ENCODE measurements at places on chromosomes 3 and 15.

- DNase-seq: no peak
These were observed 20.9 kb downstream of the PDE8A start for GRCh38 chr15:85002517-85002916.

DNA sequence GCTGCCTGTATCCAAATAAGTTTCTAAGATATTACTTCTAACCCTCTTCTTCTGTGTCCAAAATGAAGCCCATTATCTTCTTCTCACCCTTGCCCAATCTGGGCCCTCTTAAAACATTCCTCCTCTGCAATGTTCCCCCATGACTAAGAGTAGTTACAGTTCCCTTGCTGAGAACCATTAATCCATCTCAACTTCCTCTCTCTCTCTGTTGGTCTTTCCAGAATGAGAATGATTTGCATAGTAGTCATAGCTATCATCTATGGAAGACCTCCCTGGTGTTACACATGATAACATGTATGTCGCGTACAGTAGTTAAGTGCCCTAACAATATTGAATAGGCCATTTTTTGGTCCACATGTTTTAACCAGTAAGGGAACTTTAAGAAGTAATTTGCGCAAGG, 177.9 kb downstream of the ANXA2 start:
- no peak for DNase-seq

DNA sequence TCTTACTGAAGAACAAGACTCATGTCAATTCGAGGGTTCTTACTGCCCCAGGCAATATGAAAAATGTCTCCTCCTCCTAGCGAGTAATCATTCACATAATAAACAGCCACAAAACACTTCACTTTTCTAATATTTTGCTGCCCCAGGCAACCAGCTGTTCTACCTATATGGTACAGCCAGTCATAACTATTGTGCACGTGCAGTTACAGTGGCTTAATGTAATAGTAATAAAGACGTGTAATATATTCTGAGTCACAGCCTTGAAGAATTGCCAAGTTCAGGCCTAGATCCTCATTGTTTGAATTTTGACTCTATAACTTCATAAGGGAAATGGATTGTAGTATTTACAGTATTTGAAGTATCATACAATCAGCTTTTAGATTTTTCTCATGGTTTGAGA, 1250.0 kb upstream of the GBE1 start:
- no peak for DNase-seq

GRCh38 chr15:48076454-48076853, 44.3 kb upstream of the SLC24A5 start:
- peak; percentile 45 for DNase-seq

GRCh38 chr15:85757939-85758654, 36.6 kb downstream of the KLHL25 start:
- no peak for DNase-seq

DNA sequence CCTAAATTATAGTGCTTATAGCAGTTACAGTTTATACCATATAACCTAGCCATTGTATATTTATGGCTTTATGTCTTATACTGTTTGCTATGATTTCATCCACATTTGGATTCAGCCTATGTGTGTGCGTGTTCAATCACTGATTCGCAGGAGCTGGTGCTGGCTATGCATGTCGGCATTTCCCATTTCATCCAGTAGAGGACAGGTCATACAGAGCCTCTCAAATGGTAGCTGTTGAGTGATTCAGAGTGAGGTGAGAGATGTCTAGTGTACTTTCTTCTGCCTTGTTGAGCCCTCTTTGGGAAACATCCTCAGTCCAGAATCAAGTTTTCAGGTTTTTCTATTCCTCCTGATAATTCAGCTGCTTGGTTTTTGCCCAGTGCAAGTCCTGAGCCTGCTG, 76.1 kb downstream of the FRMD4B start:
- no peak for DNase-seq

DNA sequence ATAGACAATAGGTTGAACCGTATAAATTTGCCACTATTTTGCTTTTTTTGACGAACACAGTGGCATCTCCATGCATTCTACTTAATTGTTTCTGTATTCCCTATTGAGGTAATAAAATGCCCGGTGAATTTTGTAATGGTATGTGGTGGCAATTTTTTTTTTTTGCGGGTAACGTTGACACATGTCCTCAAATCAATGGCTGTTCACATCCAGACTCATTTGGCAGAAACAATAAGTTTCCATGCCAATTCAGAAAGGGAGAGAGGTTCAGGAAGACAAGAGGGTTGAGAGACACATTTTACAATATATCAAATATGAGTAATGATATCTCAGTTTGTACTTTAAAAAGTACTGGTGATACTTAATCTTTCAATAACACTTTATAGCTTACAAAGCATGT, 463.9 kb downstream of the WDR72 start:
- no peak for DNase-seq

DNA sequence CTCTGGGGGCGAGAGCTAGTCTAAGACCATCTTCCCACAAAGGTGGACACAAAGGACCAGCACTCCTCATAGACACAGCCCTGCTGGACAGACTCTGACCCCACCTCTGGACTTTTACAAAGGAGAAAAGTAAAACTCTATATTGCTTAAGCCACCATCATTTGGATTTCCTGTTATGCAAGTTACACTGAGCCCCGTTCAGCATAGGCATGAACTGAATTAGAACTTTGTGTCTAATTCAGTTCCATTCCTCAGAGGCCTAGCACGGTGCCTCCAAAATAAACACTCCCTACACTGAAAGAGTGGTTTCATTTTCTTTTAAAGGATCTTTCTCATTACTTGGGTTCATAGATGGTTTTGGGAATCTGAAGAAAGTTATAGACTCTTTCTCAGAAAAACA, 79.2 kb upstream of the OCA2 start:
- no peak for DNase-seq

GRCh38 chr3:13264468-13264795, 155.7 kb downstream of the NUP210 start:
- DNase-seq: no peak

- peak; percentile 67 for DNase-seq
These were observed 44.4 kb downstream of the FLNB start for GRCh38 chr3:58052373-58053273.

GRCh38 chr15:74252721-74253120, 16.6 kb downstream of the CCDC33 start:
- no peak for DNase-seq

GRCh38 chr15:25862472-25863110, 536 bp downstream of the ATP10A start:
- no peak for DNase-seq

DNA sequence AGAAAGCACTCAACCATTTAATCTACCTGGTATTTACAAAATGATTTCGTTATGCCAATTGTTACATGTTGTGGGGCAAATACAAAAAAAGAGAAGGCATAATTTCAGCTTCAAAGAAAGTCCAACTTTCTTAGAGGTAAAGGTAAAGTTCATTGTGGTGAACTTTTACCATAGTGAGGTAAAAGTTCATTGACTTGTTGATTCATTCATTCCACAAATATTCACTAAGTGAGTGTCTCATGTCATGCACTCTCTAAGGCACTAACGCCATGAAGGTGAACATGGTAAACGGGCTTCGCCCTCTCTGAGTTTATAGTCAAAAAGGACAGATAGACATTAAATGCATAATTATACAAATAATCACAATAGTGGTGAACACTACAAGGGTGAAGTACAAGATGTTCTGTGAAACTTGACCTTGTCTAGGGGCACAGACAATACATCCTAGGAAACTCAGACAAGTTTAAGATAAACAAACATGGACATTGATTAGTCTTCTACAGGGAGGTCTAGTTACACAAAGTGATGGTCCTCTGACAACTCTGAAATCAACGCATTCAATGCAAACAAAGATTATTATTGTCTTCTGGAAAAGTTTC, 378.6 kb downstream of the MAGI1 start:
- no peak for DNase-seq

GRCh38 chr3:159237226-159237625, 435.4 kb downstream of the MFSD1 start:
- DNase-seq: no peak

- DNase-seq: no peak
These were observed 76.8 kb downstream of the LEKR1 start for GRCh38 chr3:156902916-156903315.

- no peak for DNase-seq
These were observed 123.1 kb upstream of the LRRFIP2 start for GRCh38 chr3:37297459-37297858.

GRCh38 chr3:14064910-14065309, 59.8 kb downstream of the CHCHD4 start:
- no peak for DNase-seq

DNA sequence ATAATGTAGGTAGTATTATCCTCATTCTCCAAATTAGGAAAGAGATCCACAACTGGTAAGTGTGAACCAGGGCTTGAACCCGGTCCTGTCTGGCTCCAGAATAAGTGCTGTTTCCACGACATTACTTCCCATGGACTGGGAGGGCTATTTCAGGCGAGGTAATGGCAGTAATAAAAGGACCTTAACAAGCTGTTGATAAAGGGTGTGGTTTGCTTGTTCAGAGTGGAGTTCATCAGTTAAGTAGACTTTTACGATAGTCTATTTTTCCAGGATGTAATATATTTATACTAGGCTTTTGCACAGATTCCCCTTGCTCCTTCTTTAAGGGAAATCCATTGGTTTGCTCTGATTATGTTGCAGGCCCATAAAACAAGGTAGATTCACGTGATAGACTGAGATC, 88.4 kb upstream of the TNFAIP8L3 start:
- DNase-seq: no peak

GRCh38 chr3:128351546-128351945, 115.1 kb downstream of the DNAJB8 start:
- DNase-seq: no peak

DNA sequence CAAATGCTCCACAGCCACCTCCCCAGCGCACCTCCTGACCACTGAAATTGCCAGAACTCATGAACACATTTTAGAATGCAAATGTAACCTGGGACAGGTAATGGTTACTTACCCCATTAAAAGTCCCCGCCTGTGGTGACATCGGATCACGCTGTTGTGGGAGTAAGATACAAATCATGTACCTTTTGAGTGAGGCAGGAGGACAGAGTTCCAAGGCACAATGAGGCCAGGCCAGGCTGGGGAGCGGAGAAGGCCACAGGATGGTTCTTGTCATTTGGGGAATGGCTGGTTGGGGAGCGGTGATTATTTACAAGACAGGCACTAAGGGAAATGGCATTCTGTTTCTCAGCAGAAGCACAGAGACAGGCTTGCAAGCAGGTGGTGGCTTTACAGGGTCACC, 490.0 kb downstream of the EDEM1 start:
- DNase-seq: no peak

DNA sequence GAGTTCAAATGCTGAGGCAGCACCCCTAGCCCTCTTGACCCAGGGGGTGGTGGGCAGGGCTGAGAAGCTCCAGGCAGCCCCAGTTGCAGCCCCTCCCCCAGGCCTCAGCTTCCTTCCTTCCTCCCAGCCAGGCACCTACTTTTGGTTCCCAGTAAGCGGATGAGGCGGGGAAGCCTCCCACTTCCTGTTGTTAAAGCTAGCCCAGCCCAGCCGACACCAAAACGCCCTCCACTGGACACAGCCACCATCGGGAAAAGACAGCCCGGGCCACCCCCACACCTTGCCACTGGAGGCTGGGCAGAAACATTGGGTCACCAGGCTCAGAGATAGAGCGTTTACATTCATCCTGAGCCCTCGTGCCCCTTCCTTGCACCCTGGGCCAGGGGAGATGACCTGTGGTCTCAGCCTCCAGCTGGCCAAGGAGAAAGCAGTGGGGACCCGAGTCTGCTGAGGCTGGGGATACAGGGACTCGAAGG, 3.5 kb downstream of the DUSP7 start:
- no peak for DNase-seq

DNA sequence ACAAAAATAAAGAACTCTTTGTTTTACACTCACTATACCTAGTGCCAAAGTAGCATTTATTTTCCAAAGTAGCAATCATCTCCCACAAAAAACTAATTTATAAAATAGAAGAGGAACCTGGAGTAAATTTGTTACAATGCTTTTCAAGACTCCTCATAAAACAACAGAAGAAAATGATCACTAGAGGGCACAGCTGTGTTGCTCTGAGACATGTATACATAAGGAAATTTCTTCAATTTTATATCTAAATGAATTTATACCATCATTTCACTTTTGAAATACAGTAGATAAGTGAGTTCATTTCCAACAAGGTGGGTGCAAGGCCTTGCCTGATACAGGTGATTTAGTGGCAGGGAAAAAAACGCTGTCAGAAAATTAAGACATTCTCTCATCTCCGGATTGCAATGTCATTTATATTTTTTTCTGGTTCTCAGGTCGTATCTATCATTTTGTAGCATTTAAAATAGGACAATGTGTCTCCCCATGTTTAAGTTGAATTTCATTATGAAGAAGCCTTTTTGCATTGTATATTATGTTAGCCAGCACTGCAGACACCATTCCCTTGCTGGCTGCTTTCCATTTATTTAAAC, 25.3 kb upstream of the ARHGEF26 start:
- DNase-seq: peak; percentile 4

GRCh38 chr15:80977627-80978036, 12.0 kb downstream of the MESD start:
- no peak for DNase-seq

GRCh38 chr3:29338377-29338776, 57.5 kb downstream of the RBMS3 start:
- DNase-seq: no peak

- DNase-seq: no peak
These were observed 31.0 kb upstream of the CAV3 start for GRCh38 chr3:8702560-8702959.

- no peak for DNase-seq
These were observed 773.4 kb downstream of the ROBO1 start for GRCh38 chr3:78994174-78995027.

- no peak for DNase-seq
These were observed 281.6 kb downstream of the MBNL1 start for GRCh38 chr3:152550284-152550683.

GRCh38 chr3:131795390-131796090, 239.3 kb downstream of the CPNE4 start:
- DNase-seq: no peak
